WTC11 (cell line): ENCODE measurements at places on chromosomes 4 and X.

GRCh38 chr4:184851200-184851541 lies 25.4 kb upstream of the ACSL1 start:
- DNase-seq = no peak

- DNase-seq = no peak
These were observed 25.2 kb upstream of the ANAPC4 start for GRCh38 chr4:25351777-25352416.

GRCh38 chrX:1658071-1658491 lies 43.2 kb downstream of the ASMT start:
- no peak for DNase-seq

DNA sequence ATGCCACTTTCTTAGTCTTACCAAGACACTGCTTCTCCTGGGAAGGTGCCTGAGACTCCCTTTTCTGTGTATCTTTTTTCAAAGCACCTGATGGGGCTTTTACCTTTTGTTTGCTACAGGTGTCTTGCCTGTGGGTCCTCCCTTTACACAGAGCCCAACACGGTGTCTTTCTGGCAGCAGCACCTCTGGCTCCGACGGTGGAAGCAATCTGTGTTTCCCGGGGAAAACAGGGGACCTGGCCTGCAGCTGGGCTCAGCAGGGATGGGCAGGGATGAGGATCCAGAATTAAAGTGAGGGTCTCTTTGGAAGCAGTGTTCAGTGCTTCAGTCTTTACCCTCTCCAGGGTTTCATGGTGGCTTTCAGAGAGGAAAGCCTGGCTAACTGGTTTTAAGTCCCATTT lies 11.3 kb downstream of the POU4F2 start:
- DNase-seq = no peak

GRCh38 chr4:127920521-127920920 lies 39.8 kb downstream of the PLK4 start:
- DNase-seq = no peak

- no peak for DNase-seq
These were observed 69.7 kb downstream of the ZFYVE28 start for GRCh38 chr4:2348786-2349185.

DNA sequence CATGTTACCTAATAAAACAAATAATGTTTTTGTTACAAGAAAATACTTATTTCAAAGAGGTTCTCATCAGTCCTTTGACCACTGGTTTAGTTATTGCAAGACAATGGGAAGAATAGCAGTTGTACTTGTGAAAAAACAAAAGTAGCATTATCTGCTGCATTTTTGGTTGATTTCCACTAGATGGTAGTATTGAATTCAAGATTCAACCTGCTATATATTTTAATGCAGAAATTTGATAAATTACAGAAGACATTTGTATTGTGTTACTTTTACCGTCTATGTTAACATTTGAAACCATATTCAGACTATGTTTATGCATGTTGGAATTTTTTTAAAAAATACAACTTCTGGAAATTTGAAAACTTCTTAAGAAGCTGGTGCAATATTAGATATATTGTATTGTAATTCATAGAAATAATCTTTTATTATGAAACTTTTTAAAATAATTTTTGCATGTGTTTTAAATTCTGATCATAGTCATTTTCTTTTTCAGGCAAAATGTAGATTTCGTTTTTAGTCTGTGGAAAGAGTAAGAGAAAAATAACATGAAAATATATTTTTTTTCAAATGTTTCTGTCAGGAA lies 56.4 kb downstream of the SPCS3 start:
- DNase-seq = no peak

GRCh38 chr4:164529058-164529457 lies 224.9 kb upstream of the SMIM31 start:
- DNase-seq = no peak

- no peak for DNase-seq
These were observed 99.4 kb downstream of the C4orf51 start for GRCh38 chr4:145779319-145779801.

DNA sequence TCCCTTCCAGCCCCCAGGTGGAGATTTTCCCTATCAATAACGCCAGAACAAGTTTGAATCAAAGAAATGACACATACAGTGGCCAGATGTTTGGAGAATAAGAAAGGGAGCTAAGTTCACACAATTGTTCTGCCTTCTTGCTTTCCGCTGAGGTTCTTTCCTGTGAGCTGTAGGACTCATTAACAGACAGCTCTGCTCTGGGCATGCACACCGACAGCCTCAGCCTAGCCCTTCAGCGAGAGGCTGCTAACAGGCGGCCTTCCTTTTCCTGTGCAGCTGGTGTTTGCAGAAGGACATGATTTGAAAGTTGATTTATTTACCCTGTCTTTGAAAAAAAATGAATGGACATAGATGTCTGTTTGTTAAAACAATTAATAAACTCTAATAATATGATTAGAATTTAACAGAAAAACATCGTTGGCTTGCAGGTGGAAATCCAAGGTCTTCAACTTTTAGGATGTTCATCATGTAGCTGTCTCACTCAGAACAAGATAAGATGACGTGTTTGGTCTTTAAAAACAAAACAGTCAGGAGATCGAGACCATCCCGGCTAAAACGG lies 183.3 kb downstream of the KDR start:
- no peak for DNase-seq

- DNase-seq = no peak
These were observed 14.3 kb upstream of the C4orf50 start for GRCh38 chr4:6032249-6033244.

- DNase-seq = no peak
These were observed 77.4 kb upstream of the EFNB1 start for GRCh38 chrX:68751372-68751771.

DNA sequence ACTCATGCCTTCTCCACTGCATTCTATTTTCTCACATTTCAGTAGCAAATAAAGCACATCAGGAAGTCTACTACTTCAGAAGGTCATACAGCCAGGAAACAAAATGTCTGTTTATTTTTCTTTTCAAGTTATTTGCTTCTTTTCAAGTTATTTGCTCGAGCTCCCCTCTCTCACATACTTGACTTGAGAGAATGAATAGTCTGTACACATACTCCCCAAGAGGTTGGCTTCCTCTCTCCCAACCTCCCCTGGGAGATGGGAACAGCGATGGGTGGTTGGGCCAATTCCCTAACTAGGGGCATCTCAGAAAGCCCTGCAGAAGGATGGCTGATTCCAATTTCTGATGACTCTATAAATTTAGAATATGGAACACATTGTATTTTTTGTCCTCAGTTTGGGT lies 64.7 kb upstream of the PTPN13 start:
- no peak for DNase-seq

DNA sequence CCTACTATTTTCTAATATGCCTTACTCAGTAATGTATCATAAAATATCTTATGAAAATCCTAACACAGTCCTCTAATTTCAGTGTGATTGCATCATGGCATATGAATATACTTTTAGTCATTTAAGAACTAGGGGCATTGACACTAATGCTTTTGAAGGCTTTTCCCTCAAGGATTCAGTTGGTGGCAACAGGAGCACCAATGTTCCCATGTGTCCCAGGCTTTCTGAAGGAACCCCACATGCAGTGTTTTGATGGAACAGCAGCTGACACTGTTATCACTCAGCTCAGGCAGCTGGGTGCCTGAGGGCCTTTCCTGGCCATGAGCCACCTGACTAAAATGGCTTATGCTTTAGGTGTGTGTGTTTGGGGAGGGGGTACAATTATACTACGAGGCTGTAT lies 348.3 kb downstream of the ARHGAP24 start:
- DNase-seq = no peak

- peak; percentile 62 for DNase-seq
These were observed at the start of gene MAPK10 for GRCh38 chr4:86359944-86360478. MAPK10 (minus strand) TSS chr4:86360053.

DNA sequence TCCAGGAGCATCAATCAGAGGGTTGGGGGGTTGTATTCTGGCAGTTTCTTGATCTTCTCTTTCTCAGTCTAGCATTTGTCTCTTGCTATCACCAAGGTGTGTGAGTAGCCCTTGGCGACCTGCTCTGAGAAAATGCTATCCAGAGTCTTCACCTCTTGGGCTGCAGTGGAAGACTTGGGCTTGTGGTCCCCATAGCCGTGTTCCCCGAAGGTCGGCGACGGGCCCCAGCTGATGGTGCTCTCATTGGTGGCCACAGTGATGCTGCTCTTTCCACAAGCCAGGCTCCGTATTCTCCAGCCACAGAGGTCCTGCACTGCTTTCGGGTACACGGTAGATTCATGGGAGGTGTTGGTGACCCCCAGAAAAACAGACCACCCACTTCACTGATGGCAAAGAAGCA lies 25.9 kb upstream of the ETNPPL start:
- DNase-seq = no peak

- no peak for DNase-seq
These were observed 74.2 kb downstream of the HS3ST1 start for GRCh38 chr4:11354531-11354930.

- DNase-seq = no peak
These were observed 208.1 kb upstream of the IL1RAPL1 start for GRCh38 chrX:28379103-28379502.

DNA sequence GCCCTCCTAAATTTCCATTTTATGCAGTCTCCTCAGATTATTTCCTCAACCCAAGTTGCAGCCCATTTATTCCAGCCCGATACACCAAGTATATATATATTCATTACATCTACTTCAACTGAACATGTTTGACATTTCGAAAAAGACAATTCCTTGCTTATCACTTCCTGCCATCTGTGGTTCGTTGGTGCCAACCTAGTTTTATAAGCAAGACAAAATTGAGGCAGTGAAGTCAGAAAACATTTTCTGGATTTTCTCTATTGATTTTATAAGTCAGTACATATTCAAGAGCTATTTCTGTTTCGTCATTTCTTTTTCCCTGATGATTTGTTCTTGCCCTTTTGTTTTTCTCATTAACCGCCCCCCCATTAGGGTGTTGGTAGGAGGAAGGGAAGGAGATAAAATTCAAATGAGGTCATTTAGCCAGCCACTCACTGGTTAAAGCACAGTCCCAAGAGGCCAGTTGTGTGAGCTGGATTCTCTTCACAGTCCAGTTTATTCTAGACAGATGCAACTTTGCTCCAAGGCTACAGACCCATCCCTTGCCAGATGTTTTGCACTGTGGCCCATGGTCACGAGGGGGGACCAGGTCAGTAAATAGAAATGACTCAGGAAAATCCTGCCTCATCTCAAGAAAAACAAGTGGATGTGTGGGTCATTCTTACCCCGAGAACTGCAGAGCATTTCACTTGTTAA lies 20.3 kb upstream of the VEGFD start:
- DNase-seq = no peak

- DNase-seq = no peak
These were observed 181.4 kb upstream of the NEIL3 start for GRCh38 chr4:177128306-177128705.

- no peak for DNase-seq
These were observed 73.0 kb downstream of the LUZP4 start for GRCh38 chrX:115362334-115363095.

DNA sequence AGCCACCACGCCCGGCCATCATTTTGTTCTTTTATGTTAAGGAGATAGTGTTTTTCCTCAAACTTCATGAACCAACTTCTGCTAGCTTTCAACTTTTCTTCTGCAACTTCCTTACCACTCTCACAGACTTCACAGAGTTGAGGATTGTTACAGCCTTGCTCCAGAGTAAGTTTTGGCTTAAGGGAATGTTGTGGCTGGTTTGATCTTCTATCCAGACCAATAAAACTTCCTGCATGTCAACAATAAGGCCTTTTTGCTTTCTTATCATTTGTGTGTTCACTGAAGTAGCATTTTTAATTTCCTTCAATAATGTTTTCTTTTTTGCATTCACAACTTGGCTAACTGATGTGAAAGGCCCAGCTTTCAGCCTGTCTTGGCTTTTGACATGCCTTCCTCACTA lies 12.7 kb upstream of the TET2 start:
- DNase-seq = no peak

DNA sequence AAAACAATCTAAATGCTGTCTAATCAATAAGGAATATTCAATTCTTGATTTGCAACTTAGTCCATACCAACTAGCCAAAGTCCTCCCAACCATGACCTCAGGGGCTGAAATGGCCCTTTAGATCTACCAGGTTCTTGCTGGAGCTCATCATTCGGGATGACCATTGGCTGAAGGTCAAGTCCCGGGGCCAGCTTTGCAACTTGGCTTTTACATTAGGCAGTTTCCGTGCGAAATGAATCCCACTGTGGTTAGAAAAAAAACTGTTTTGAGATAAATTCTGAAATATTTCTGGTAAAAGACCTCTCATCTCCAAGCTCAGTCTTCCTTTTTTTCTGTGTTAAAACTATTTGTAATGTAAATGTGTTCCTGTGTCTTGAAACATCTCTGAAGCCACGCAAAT lies 178.6 kb downstream of the TENM3 start:
- DNase-seq = no peak

- DNase-seq = no peak
These were observed 80.2 kb upstream of the PLAC1 start for GRCh38 chrX:134738445-134738844.

DNA sequence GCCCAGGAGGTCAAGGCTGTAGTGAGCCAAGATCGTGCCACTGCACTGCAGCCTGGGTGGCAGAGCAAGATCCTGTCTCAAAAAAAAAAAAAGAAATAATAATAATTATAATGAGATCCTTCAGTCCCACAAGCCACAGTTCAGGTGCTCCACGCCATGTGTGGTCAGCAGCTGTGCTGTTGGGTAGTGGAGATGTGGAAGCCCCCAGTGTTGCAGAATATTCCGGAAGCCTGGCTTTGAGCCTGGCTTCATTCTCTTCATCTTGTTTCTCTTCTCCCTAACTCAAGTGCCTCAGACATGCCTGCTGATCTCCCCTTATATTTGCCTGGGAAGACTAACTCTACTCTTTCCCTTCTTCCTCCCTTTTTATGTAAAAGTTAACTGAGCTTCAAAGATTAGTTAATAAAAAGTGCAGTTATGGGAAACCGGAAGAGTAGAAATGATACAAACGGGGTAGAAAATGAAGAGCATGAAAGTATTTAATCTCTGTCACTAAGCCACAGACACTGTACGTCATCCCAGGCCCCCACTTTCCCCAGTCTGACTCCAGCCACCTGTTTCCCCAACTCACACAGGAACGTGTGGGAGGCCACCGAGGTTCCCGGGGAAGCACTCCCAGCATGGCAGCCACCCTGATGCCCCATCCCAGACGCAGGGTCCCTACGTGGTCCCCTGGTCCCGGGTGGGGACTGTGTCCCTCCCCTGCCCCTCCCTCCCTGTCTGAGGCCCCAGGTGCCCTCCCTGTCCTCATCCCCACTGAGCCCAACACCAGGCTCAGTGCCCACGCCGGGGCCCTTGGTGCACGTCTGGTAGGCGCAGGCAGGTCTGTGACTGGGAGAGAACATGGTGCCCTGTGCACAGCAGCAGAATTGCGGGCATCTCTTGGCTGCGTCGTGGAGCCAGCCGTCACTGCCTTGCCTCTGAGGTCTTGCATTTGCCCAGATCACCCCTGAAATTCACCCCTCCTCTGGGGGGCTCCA lies 24.0 kb downstream of the PCGF3 start:
- DNase-seq = no peak

DNA sequence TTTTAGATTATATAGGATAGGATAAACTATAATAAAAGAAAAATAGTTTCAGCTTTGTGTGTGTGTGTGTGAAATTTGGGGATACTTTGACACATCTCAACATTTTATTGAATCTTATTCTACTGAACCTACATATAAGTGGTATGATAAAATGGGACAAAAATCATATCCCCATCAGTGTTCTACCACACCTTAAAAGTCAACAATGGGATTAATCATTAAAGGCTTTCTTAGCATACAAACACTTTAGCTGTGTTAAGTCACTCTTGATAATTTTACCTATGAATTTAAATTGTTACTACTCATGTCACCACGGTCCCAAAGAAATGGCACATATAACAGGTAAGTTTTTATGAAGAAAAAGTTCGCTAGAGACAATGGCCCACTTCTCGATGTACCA lies 37.7 kb upstream of the LRBA start:
- no peak for DNase-seq

- no peak for DNase-seq
These were observed 616 bp downstream of the MAML3 start for GRCh38 chr4:140153419-140153717.
